ENCODE measurements at places on chromosomes 3 and 15. TPM values are rescaled to one million over a fixed set of nuclear protein-coding genes. Genes with fewer than 3 reads are reported as not detected.

GRCh38 chr3:38224357-38224756 is 41.3 kb upstream of the SLC22A13 start:
- no peak overlapping the region for H3K27ac ChIP-seq
- DNase-seq = no peak
- H3K36me3 ChIP-seq = no peaks in the 10 kb centered on the region
- no peak overlapping the region for H3K4me3 ChIP-seq
- H3K27me3 ChIP-seq = no peaks in the 10 kb centered on the region

- peaks cover 63% of the 10 kb centered on the region for H3K4me1 ChIP-seq
- no peak overlapping the region for H3K4me3 ChIP-seq
- no peak for DNase-seq
- H3K27me3 ChIP-seq = no peaks in the 10 kb centered on the region
- H3K36me3 ChIP-seq = no peaks in the 10 kb centered on the region
- no peak overlapping the region for H3K27ac ChIP-seq
Observed at GRCh38 chr3:71089271-71089847, 494.2 kb downstream of the FOXP1 start.

DNA sequence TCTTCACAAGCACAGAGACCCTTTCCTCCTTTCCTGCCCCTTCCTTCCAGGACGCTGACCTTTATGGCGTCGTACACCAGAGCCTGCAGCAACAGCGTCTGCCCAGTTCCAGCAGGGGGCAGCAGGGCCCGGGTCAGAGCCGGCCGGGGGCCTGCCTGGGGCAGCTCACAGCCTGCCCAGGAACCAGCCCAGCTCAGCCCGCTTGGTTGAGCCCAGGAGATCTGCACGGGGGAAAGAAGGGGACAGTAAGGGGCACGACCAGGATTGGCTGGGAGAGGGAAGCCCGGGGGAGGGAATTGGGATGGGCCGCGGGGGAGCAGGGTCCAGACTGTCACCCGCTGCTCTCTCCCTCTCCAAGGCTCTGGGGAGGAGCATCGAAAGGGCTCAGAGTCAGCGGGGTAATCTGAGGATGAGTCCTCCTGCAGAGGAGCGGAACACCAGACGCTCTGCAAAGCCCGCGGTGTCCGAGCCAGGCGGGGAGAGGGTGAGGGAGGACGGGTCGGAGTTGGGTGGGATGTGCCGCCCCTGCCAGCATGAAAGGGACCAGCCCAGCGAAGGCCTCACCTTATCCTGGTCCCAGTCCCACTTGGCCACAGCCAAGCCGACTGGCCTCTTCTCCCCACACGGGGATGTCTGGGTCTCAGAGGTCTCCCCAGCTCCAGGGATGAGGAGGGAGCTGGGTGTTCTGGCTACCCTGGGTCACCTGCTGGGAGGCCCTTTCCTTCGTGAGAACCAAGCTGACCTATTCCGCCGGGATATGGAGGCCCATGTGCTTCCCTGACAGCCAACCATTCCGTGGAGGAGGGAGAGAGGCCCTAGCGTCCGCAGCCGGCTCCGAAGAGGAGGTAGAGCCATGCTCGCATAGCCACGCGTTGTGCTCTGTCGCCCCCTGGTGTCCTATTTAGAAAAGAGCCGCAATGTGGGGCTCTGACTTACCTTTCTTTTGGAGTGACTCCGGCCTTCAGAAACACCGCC is 7.4 kb upstream of the IGDCC3 start:
- no peaks in the 10 kb centered on the region for H3K27me3 ChIP-seq
- DNase-seq = peak; percentile 96
- peaks cover 20% of the 10 kb centered on the region for H3K4me1 ChIP-seq
- no peak overlapping the region for H3K27ac ChIP-seq

- no peaks in the 10 kb centered on the region for H3K36me3 ChIP-seq
- no peak for DNase-seq
- H3K27ac ChIP-seq = peak overlapping the region; percentile 34
- no peaks in the 10 kb centered on the region for H3K27me3 ChIP-seq
Observed at GRCh38 chr3:188243124-188243795, 89.3 kb downstream of the LPP start.

GRCh38 chr3:69116897-69117296 is 5.5 kb downstream of the LMOD3 start:
- no peaks in the 10 kb centered on the region for H3K36me3 ChIP-seq
- H3K27ac ChIP-seq = no peak overlapping the region

- peak overlapping the region; percentile 93 for H3K27ac ChIP-seq
- H3K4me3 ChIP-seq = peak overlapping the region; percentile 74
- H3K4me1 ChIP-seq = peaks cover 42% of the 10 kb centered on the region
- DNase-seq = peak; percentile 55
Observed at GRCh38 chr15:89088605-89089315, 504 bp downstream of the ABHD2 start.

GRCh38 chr3:156973954-156974353 is 147.8 kb downstream of the LEKR1 start:
- no peak overlapping the region for H3K27ac ChIP-seq
- no peaks in the 10 kb centered on the region for H3K4me1 ChIP-seq
- no peak for DNase-seq
- no peaks in the 10 kb centered on the region for H3K27me3 ChIP-seq
- H3K36me3 ChIP-seq = no peaks in the 10 kb centered on the region

DNA sequence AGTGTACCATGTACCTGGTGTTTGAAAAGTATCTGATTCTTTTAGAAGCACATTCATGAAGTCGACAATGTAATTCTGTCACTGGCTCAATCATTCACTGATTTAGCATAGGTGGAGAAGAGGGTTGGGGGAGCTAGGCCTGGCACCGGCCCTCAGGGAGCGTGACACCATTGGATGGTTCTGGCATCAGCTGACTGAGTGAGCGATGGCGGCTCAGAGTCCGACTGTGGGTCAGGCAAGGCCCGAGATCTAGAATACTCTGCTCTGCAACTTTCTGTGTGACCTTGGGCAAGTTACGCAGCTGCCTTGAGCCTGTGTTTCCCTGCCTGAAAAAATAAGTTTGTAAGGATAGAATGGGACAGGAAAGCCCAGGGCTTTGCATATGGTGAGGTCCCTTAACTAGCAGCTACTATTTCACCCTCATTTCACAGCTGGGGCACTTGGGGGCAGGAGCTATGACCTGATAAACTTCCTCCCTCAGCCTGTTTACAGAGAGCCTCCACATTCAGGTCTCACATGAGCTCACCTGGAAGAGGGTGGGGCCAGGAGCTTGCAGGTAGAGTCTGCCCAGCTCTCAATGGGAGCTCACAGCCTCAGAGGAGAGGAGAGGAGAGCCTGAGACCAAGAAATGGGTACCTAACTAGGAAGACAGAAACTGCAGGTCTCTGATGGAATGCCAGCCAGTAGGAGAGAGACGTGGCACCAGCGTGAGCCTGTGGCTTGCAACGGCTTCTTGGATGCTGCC is 153.7 kb upstream of the TLE3 start:
- no peaks in the 10 kb centered on the region for H3K4me1 ChIP-seq
- no peak overlapping the region for H3K27ac ChIP-seq
- DNase-seq = no peak
- H3K27me3 ChIP-seq = no peaks in the 10 kb centered on the region
- H3K36me3 ChIP-seq = no peaks in the 10 kb centered on the region
- no peak overlapping the region for H3K4me3 ChIP-seq

DNA sequence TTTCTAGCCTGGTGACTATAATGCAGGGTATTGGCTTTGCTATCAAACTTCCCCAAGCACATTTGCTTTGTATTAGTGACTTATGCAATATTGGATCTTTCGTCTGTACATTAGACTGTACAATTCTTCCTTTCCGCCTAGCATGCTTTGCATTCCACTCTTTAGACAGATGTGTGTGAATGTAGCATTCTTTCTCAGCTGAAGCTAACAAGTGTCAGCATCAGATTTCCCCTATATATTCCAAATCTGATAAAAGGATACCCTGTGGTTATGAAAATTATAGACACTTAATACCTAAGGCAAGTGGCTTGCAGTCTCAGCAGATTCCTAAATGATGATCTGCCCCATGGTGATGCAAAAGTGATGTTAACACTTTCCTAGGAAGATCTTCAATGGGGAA is 360.1 kb downstream of the CNTN4 start:
- no peak overlapping the region for H3K27ac ChIP-seq
- no peak for DNase-seq
- no peaks in the 10 kb centered on the region for H3K27me3 ChIP-seq
- no peaks in the 10 kb centered on the region for H3K36me3 ChIP-seq
- H3K4me1 ChIP-seq = no peaks in the 10 kb centered on the region

- no peaks in the 10 kb centered on the region for H3K27me3 ChIP-seq
- H3K4me1 ChIP-seq = no peaks in the 10 kb centered on the region
- H3K27ac ChIP-seq = no peak overlapping the region
- no peaks in the 10 kb centered on the region for H3K36me3 ChIP-seq
- H3K4me3 ChIP-seq = no peak overlapping the region
Observed at GRCh38 chr3:105976196-105976595, 107.4 kb upstream of the CBLB start.

The NRROS gene
- total RNA-seq = 5.5 TPM

The WDR93 gene
- not detected for total RNA-seq

The TPM1 gene
- total RNA-seq = 1,071 TPM

The GOLGA8K gene
- total RNA-seq = not detected

The CCDC39 gene
- 0.72 TPM for total RNA-seq

The MFN1 gene
- 37.7 TPM for total RNA-seq
